ENCODE measurements at places on chromosomes 11 and 22.

GRCh38 chr11:84140386-84141169 is 854.4 kb upstream of the CCDC90B start:
- DNase-seq, result no peak

DNA sequence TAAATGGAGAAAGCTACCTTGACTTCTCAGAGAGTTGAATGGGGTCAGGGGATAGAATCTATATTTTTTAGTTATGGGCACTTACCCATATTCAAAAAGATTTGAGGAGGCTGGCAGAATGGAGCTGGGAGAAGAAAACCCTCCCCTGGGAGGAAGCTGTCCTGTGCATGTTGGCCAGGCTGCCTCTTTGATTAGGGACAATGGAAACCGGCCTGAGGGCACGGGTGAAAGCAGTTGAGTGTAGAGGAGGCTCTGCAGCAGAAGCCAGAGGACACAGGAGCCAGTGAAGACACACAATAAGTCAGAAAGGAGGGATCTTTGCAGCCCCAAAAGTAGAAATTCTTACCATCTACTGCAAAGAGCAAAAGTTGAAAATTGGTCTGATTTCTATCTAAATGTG is 66.6 kb upstream of the B3GAT1 start:
- no peak for DNase-seq

DNA sequence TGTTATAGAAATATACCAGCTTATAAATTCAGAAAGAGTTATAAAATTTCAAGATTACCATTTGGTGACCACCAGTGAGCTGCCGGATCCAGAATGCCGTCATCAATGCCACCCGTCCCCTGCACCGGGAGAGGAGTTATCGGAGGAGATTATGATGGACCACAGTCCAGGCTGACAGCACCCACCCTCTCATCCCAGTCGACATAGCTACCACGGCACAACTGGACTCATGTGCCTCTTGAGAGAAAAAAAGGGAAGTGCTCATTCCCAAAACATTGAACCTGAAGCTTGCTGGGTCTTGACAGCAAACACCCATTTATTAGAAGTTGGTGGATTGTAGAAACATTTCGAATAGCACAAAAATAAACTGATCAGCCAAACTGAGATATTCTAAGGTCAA is 1331.5 kb downstream of the TBC1D22A start:
- DNase-seq, result no peak

- DNase-seq, result no peak
Observed at GRCh38 chr11:65915821-65916251, 3.0 kb downstream of the C11orf68 start.

DNA sequence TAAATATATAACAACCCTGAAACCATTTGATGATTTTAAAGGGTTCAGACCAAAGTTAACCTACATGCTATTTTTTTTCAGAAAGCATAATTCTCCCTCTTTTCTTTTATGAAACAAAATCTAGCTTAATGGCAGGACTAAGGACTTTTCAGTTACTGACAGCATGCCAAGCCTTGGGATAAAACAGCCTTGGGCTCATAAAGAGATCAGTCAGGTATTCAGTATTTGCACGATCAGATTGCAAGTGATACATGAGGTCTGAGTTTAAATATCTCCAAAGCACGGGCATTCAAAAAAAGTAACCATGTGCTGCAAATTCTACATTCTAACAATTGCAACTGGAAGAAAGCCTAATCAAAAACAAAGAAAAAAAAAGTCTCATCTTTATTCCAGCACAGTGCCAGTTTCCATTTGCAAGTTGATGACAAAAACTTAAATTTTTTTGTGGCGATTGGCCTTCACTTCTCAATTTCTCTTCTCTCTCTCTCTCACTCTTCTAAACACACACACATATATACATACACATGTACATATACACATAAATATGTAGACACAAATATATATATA is 60.1 kb downstream of the CTSC start:
- DNase-seq, result no peak

GRCh38 chr11:84145616-84146185 is 859.5 kb upstream of the CCDC90B start:
- DNase-seq, result no peak

DNA sequence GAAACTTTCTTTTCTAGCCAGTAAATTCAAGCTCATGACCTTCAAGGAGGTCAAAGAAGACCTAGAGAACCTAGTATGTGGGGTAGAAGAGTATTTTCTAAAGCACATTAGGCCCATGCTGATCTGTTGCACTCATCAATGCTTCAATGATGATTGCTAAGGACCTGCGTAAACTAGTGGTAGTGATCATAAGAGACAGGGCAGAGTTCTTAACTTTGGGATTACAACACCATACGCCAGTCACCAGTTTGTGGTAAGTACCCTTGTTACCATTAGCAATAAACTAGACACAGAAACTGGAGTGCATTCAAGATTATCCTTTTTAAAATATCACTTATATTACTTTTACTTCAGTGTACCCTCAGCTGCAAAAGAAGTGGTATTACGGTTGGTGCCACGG is 490.3 kb downstream of the BUD13 start:
- DNase-seq, result no peak

DNA sequence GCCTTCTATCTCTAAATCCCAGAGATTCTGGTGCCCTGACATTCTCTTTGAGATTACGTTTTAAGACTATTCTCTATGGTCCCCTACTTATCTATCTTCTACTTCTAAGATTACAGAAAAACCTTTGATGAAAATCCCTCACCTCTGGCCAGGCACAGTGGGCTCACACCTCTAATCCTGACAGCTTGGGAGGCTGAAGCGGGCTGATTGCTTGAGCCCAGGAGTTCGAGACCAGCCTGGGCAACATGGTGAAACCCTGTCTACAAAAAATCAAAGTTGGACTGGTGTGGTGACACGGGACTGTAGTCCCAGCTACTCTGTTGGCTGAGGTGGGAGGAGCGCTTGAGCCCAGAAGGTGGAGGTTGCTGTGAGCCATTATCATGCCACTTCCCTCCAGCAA is 14.4 kb downstream of the NUP98 start:
- no peak for DNase-seq

- no peak for DNase-seq
Observed at GRCh38 chr11:17741487-17741886, 6.9 kb downstream of the KCNC1 start.

DNA sequence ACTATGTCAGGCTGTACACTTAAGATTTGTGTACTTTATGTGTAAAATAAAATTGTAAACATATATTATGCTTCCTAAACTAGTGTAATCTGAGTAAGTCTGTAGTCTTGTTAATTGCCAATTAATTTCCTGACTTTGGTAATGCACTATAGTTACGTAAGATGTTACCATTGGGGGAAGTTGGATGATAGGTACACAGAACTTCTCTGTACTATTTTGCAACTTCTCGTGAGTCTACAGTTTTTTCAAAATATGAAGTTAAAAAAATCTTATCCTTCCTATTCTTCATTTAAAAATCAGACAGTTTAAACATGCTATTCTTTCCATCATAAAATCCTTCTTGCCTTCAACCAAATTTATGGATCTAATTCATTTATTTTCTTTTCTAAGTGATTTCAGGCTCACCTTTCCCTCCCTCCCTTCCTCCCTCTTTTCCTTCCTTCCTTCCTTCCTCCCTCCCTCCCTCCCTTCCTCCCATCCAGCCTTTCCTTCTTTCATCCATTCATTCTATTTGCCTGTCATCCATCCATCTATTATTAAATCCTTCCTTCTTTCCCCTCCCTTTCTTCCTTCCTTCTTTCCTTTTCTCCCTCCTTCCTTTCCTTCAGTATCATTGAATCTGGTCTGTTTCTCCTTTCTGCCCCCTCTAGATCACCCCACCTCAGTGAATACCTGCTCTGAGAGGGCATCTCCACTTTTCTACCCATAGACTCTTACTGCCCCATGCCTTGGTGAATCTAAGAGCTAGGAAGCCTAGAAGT is 22.1 kb upstream of the ASCC2 start:
- DNase-seq, result no peak

GRCh38 chr22:45577746-45578523 is 75.3 kb downstream of the FBLN1 start:
- DNase-seq, result peak; percentile 51

GRCh38 chr22:39927544-39927943 is 26.7 kb downstream of the GRAP2 start:
- no peak for DNase-seq

DNA sequence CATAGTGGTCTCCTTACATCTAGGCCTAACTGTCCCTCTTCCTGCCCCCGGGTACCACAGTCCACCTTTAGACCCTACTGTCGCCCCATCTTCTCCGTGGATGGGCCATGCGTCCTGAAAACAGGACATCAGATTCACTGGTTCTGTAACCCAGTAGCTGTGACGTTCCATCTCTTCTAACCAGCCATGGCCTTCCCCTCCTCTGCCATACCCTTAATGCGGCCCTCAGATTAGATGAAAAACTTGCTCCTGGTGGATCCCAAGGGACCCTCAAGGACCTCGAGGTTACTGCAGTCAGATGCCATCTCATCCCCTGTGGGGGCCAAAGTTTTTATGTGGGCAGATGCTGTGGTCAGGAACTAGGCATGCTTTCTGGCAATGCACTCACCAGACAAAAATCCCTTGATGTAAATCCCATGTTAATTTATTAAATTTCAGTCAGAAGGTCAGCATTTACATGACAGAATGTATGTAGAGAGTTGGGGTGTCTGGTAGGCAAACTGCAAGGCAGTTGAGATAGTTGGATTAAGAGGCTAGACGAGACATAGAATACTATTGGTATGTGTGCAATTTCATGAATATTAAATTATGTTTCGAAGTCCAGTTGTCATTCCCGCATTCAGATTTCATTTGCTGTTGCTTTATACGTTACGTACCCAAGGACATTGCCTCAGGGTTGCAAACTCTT is 64.3 kb downstream of the WNT11 start:
- DNase-seq, result no peak

DNA sequence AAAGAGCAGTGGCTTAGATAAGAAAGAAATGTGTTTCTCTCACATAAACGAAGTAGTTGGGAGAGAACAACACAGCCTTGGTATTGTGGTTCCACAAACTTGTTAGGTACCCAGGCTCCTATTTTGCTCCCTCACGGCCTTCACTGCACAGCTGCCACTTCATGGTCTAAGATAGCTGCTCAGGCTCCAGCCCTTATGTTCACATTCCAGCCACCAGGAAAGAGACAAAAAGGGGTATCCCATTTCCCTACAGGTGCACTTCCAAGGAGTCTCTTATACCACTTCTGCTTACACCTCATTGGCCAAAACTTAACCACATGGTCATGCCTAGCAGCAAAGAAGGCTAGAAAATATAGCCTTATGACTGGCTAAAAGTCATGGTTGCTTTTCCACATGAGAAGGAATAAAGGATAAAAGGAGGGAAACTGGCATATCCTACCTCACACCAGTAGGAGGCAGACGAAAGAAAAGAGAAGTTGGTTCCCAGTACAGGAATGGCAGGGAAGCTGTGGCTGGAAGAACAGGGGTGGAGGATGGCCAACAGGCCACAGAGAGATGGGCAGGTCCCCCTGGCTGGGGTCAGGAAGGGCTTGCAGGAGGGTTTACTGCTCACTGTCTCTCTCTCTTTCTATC is 5.4 kb upstream of the HDHD5 start:
- DNase-seq, result no peak

- no peak for DNase-seq
Observed at GRCh38 chr11:123481640-123482039, 51.6 kb downstream of the GRAMD1B start.

GRCh38 chr22:28833276-28833923 is 33.0 kb upstream of the XBP1 start:
- no peak for DNase-seq

DNA sequence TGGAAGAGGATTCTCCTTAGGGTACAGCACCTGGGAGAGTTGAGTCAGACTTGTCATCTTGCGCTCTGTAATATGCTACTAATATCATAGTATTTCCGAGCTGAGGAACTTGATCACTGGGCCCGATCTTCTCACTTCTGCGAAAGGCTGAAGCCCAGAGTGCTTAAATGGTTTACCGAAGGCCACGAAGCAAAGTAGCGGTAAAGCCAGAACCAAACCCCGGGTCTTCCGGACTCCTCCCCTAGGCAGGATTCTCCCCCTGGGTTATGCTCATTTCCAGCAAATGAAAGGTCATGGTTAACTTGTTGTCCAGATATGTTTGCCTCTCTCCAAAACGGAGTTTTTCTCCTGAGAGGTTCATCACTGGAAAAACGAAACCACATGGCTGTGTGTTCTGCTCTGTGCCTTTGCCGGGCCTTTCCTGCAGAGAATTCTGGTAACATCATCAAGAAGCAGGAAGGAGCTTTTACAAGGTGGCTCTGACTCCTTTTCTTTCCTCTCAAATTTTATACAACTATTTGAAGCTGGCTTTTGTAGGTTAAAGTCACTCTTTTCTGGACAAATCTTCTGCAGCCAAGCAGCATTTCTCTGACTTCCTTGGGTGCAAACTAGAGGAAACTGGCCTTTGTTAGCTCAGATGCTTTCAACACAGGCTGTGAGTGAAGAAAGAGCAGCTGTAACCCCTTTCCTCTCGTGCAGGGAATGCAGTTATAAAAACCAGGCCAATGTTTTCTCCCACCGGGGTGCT is 35.5 kb downstream of the UBASH3B start:
- no peak for DNase-seq

GRCh38 chr11:91263496-91264365 is 960.9 kb upstream of the FAT3 start:
- no peak for DNase-seq

GRCh38 chr11:115284773-115285172 is 219.4 kb downstream of the CADM1 start:
- DNase-seq, result no peak

- no peak for DNase-seq
Observed at GRCh38 chr11:3959903-3960265, 104.4 kb downstream of the STIM1 start.

DNA sequence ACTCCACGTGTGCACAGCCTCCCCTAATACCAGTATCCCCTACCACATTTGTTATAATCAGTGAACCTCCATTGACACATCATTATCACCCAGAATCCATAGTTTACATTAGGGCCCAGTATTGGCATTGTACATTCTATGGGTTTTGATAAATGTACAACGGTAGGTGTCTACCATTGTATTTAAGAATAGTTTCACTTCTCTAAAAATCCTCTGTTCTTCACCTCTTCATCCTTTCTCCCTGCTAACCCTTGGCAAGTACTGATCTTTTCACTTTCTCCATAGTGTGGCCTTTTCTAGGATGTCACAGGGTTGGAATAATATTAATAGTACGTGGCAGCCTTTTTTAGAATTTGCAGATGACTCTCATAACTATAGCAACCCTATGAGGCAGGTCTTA is 353.8 kb downstream of the DDX10 start:
- DNase-seq, result no peak

DNA sequence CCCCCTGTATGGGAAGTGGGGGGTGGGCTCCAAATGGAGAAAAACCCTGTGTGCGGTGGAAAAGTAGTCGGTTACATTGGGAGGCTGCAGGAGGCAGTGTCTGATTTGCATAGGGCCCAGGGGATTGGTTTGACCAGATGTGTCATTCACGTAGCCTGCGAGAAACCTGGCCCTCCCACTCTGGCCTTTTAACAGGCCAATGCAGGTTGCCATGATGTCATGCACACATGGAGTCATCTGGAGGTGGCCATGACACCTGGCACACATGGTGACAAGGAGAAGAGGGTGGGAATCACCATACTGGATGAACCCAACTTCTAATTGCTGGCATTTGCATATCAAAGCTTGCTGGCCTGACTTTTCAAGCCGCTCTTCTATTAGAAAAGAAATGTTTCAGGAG is 50.6 kb downstream of the FAM181B start:
- DNase-seq, result no peak

GRCh38 chr22:20181884-20182236 is 31.0 kb upstream of the CCDC188 start:
- no peak for DNase-seq

GRCh38 chr11:120977266-120978137 is 46.4 kb upstream of the TBCEL start:
- DNase-seq, result no peak

Measured in stimulated activated CD8-positive, alpha-beta memory T cell treated with anti-CD3 and anti-CD28 coated beads, Interleukin-4, amount 100 ng/mL, for 1 hour (primary cell).